ENCODE measurements at places on chromosomes 3 and 15.

GRCh38 chr3:101643861-101644613, 32.9 kb downstream of the ZBTB11 start:
- no peak for DNase-seq

DNA sequence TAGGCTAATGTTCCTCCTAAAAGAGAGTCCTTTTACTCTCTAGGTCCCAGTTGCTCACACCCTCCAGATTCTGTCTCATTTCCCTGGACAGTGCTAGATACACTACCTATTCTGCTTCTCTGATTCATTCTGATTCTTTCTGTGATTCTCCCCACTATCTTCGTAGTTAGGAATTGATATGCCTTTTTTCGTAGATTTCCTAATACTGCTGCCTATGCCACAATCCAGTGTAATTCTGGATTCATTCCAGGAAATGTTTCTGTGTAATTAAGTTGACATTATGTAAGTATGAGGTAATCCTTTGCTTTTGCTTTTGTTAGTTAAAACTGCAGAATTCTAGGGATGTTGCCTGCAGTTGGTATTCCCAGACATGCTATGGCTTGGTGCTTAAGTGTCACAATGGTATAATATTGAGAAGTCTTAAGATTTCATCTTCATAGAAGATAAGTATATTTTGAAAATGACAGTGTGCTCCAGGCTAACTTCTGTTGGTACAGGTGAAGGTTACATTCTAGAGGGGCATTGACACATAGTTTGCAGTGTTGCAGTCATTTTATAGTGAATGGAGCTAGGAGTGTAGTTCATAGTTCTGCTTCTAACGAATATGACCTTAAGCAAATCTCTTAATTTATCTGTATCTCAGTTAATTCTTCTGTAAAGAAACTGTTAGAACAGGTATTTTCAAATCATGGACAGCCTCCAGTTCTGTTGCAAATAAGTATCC, 54.3 kb downstream of the RIOX2 start:
- DNase-seq: no peak

DNA sequence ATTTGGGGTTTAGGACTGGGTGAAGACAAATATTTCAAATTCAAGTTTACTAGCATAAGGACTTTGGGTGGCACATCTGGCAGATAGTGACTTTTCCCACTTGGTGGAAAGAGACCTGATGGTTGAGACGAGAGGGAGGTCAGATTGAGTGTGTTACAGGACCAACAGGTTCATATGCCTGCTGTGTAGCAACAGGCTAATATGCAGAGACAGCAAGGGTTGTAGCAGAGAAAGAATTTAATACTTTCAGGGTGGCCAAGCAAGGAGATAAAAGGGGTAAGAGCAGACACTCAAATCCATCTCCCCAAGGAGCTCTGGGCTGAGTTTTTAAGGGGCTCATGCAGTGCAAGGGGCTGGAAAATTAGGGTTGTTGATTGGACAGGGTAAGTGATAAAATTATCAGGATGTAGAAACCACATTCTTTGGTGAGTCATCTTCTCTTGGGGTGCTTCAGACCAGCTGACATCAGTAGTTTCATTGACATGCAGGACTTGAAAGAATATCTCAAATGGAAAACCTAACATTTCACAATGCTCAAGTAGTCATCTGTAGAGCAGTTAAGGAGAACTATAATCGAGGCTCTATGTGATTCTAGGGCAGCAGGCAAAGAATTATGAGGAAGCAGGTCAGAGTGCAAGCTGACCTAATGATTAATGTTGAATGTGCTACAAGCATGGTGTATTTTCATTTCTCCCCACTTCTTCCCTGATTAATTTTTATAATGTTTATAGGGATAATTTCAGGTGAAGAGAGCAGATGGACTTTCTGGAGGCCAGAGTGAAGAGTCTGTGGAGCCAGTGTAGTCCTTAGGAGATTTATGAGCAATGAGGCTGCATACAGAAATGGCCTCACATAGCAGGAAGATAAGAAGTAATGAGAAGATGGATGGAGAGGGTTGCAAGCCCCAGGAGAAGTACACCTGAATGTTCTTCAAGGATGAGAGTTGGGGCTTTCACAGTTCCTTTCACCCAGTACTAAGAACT, 13.7 kb downstream of the FOXB1 start:
- no peak for DNase-seq

- no peak for DNase-seq
Observed at GRCh38 chr3:43872301-43872700, 181.6 kb downstream of the ABHD5 start.

Measured in left hindlimb (tissue), 1 donor.